GM19239 (cell line): ENCODE measurements at places on chromosomes 4 and X.

GRCh38 chrX:31287861-31288260 lies 216.0 kb upstream of the FTHL17 start:
- no peak for DNase-seq

DNA sequence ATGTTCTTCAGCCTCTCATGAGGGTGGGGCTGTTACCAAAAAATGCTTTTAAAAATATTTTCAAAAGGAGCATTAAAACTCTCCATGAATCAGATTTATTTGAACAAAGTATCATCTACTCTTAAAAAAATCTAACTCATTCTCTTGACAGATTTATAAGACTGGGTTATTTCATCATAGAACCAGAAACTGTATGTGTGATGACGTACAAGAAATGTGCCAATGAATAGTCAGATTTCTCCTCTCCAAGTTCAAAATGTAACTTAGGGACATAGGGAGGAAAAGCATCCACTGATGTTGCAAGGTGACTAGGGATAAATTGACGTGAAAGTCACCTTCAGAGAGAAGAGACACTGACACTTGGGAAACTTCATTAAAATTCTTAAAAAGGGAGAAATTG lies 89.1 kb upstream of the CLNK start:
- DNase-seq = no peak

GRCh38 chr4:113101669-113102068 lies 52.2 kb downstream of the ANK2 start:
- no peak for DNase-seq

- DNase-seq = no peak
Observed at GRCh38 chrX:37314531-37314930, 34.6 kb upstream of the PRRG1 start.

DNA sequence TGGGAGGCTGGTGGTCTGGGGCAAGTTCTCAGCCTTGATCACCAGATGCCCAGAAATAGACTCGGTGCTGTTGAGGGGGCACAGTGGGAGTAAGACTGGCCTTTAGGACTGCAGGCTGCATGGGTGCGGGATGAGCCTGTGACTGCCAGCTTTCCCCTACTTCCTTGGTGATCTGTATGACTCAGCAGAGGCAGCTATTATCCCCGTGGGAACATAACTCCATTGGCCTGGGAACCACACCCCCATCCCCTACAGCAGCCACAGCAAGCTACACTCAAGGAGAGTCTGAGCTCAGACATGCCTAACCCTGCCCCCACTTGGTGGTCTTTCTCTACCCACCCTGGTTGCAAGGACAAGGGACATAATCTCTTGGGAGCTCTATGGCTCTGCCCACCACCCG lies 20.6 kb downstream of the CLIC2 start:
- no peak for DNase-seq

- no peak for DNase-seq
Observed at GRCh38 chrX:119105826-119106225, 21.8 kb downstream of the KIAA1210 start.

DNA sequence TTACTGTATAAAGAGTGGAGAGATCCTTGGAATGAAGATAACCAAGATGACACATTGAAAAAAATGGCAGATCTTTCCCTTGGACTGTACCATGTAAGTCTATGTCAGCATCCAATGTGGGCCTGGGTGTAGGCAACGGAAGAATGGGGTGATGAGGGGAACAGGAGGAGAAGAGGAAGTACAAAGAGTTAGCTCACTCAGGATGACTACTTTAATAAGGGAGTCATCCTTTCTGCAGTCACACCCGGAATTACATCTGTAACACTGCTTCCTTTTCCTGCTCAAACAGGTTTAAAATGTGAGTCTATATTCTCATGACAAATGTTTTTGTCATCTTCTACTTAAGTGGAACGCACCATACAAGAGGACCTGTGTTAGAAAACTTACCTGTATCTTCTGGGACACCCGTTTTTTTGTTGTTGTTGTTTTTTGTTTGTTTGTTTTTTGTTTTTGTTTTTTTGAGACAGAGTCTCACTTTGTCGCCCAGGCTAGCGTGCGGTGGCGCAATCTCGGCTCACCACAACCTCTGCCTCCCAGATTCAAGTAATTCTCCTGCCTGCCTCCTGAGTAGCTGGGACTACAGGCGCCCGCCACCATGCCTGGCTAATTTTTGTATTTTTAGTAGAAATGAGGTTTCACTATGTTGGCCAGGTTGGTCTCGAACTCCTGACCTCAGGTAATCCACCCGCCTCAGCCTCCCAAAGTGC lies 18.0 kb downstream of the HPSE start:
- DNase-seq = no peak

DNA sequence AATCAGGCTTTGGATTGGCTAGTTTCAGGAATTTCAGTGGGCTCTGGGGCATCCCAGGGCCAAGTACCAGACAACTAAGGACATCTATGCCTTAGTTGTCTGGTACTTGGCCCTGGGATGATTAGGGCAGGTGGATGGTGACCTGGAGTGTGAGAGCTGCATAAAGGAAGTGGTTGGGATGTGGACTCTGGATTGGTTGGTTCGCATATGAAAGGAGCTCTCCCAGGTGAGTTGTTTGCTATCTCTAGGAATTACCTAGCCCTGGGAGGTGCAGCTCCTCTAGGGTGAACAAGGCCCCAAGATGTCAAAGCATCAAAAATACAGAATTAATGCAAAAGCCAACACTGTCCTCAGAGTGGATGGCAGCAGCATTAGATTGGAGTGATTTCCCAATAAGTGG lies 109.6 kb downstream of the NHS start:
- DNase-seq = no peak

DNA sequence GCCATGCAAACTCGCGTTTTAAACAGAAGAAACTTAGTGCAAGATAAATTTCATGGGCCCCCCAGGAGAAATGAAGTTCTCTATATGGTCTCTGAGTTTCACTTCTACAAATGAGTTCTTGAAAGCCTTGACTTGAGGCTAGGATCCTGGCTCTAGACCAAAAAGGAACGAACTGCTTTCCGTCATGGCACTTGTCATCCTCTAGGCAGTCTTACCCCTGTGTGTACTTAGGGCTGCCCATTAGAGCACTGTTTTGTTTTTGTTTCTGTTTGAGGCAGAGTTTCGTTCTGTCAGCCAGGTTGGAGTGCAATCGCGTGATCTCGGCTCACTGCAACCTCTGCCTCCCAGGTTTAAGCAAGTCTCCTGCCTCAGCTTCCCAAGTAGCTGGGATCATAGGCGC lies 29.0 kb downstream of the RNF4 start:
- DNase-seq = peak; percentile 78

DNA sequence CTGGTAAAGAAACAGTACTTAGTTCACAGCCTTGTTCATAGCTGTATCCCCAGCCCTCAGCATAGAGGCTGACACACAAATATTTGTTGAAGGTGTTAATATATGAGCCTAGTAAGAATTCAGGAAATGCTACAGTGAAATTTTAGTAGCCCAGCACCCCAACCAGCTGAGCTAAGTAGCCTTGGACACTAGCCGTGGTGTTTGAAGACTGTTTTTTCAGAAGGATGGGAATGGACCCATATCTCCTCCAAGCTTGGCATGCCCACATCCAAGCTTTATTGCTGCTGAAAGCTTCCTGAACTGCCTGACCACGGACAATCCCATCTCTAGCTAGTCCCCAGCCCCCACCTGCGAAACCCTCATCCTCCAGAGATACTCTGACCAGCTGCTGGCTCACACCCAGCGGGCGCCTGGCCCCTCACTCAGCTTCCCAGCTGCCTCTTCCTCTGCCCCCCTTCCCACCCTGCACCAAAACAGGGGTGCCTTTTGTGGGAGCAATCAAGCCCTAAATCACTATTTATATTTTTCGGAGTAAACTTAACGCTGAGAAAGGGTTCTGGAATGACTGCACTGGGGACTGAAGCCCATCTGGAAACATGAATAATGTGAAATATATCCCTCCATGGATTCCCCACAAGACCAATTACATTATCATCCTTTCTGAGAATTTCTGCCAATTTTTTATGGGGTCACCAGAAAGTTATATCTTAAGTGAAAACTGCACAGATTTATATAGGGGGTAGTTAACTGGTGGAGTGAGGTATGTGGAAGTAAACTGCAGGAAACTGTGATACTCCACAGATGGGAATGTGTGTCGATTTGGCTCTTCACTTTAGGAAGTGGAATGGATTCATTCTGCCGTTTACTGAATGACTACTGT lies 41.1 kb upstream of the CBR4 start:
- DNase-seq = no peak

- no peak for DNase-seq
Observed at GRCh38 chrX:150326541-150327247, 36.4 kb upstream of the MAMLD1 start.

DNA sequence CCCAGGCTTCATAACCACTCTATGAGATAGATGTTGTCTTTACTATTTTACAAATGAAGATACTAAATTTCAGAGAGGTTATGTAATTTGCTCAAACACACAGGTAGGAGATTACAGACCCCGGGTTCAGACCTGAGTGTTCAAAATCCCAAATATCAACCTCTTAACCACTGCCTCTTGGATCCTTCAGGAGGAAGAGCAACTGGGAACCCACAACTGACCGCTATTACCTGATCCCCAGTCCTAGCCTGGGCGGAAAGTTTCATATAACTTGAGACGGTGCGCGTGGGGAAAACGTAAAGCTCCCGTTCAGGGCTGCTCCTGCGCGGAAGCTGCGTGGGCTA lies 8.9 kb upstream of the PRDM8 start:
- DNase-seq = no peak

DNA sequence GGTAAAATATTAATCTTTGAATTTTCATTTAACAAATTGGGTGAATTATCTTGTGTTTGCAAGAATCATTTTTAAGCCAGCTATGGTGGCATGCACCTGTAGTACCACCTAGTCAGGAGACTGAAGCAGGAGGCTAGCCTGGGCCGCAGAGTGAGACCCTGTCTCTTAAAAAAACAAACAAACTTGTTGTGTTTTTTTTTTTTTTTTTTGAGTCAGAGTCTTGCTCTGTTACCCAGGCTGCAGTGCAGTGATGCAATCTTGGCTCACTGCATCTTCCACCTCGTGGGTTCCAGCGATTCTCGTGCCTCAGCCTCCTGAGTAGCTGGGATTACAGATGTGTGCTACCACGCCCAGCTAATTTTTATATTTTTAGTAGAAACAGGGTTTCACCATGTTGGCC lies 2.2 kb downstream of the TXLNG start:
- no peak for DNase-seq

GRCh38 chr4:52751487-52751911 lies 274 bp upstream of the ERVMER34-1 start:
- no peak for DNase-seq

DNA sequence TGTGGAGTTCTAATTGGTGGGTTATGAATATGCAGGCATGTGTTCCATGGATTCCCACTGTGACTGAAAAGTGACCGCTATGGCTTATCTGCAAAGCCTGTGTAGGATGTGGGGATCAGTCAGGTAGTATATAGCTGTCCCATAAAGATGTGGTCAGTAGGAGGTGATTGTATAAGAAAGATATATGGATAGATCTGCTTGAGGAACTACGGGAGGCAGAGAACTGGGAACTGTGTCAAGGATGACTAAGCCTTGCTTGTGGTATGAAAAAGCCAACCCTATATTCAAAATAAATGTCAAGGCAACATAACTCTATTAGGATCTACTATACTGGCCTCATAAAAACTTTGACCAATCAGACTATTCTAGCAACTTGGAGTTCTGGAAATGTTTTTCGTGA lies 185.2 kb downstream of the KLHL4 start:
- no peak for DNase-seq

DNA sequence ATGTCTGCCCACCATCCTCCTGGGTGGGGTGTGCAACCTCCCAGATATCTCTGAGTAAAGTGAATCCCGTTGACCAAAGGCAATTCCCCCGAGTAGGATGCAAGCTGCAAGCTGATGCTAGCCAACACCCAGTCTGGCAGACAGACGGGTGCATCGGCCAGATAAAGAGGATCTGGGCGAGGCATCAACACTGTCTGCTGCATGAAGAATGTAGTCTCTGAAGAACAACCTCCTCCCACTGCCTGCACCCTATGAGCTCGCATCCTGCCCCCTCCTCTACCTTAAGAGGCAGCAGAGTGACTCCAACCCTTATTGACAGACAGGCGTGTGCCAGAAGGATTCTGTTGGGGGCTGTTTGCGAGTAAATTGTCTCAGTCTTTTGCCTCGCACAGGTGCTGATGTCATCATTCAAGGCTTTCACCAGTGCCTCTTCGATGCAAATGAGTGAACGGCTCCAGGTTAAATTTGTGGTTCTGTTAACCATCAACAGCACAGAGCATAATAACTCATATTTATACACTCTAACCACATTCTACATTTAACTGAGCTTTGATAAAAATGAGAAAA lies 546.9 kb downstream of the BCOR start:
- DNase-seq = no peak

- no peak for DNase-seq
Observed at GRCh38 chr4:175330236-175330635, 412.1 kb downstream of the ADAM29 start.

DNA sequence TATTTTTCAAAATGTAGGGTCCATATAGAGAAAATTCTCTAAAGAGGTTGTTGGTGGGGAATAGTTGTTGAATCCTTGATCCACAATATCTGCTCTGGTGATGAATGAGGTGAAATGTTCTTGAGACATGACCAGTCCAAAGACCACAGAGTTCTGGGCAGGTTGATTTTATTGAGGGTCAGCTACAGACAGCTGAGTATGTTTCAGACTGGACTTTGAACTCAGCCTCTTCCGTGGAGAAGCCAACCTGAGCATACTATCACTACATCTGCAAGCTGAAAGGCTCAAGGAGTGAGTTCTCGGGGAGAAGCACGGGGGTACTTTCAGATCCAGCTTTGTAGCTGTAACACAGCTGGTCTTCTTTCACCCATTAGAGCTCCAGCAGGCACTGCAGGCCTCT lies 168.4 kb upstream of the NPY2R start:
- no peak for DNase-seq

DNA sequence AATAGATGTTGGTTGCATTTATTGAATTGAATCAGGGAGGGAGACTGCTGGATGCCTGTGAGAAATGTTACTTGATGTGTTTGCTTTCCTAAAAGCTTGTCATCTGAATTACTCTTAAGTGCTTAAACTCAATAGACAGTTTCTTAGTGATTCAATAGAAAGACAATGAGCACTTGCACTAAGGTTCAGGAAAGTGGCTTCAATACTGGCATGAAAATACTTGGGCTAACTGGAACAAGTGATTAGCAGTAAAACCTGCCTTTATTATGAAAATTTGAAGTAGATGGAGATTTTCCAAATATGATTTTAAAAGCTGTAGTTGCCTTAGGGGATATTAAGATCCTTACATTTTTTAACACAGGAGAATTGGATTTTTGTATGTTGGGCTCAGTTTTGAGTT lies 123.3 kb downstream of the RNF150 start:
- no peak for DNase-seq

- DNase-seq = no peak
Observed at GRCh38 chr4:98285676-98286075, 24.5 kb downstream of the RAP1GDS1 start.

DNA sequence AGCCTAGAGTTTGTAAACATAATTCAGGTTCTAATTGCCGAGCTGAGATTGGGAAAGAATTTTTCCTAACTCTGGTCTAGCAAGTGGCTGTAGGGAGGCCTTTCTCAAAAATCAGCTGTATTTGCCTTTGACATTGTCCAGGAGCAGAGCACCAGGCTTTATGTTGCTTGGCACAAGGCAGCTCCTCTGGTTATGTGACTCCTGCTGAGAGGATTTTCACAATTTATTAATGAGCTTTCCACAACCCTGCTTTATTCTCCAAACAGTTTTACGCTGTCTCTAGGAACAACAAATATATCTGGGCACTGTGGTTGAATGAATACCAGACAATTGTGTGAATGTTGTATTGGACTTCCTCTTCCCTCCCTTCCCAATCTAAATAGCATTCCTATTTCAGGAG lies 14.9 kb downstream of the LSM6 start:
- DNase-seq = no peak

- DNase-seq = no peak
Observed at GRCh38 chr4:94127707-94128328, 79.8 kb upstream of the SMARCAD1 start.
